ENCODE measurements at places on chromosomes 5 and 9.

DNA sequence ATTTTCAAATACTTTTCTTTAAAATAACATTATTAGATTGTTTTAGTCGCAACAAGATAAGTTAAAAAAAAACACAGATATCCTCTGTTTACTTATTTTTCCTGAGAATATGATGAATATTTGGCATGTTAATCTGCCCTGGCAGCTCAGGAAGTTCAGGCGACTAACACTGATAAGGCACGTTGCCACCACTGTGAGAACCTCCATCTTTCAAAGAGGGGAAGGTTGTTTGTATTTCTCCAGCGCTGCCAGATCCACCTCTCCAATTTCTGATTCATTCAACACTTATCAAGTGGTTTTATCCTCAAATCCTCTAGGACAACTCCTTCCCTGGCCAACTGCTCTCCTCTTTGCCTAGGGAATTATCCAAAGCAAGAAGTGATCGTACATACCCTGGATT lies 21.8 kb downstream of the CTNNAL1 start:
- no peak for DNase-seq

GRCh38 chr5:127858116-127858784 lies 155.1 kb downstream of the CCDC192 start:
- peak; percentile 62 for DNase-seq

GRCh38 chr5:63564789-63565188 lies 397.5 kb downstream of the HTR1A start:
- no peak for DNase-seq

- no peak for DNase-seq
Measured at GRCh38 chr5:57276353-57276752, 102.5 kb downstream of the GPBP1 start.

DNA sequence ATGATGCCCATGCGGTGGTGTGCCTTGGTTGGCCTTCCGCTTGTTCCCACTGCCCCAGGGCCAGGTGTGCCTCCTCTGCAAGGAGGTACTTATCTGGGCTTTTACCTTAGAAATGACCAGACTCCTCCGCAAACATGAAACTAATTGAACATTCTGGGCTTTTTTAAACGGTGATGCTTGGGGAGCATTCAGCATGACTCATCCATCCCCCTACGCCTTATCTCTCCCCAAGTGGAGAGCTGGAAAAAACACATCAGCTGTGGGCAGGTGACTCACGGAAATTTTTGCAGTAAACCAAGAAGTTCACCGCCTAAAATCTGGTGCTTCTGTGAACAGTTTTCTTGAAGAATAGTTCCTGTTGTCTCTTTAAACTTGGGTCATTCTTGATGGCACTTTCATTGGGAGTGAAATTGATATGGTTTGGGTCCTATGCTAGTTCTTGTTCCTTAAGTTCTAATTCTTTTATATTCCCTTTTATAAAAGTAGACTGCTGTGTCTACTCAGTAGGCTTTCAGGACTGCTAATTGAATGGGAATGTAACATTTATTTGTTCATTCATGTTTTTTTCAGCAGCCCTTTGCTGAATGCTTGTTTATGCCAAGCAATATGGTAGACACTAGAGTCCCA lies 39.6 kb downstream of the SFXN1 start:
- DNase-seq: no peak

DNA sequence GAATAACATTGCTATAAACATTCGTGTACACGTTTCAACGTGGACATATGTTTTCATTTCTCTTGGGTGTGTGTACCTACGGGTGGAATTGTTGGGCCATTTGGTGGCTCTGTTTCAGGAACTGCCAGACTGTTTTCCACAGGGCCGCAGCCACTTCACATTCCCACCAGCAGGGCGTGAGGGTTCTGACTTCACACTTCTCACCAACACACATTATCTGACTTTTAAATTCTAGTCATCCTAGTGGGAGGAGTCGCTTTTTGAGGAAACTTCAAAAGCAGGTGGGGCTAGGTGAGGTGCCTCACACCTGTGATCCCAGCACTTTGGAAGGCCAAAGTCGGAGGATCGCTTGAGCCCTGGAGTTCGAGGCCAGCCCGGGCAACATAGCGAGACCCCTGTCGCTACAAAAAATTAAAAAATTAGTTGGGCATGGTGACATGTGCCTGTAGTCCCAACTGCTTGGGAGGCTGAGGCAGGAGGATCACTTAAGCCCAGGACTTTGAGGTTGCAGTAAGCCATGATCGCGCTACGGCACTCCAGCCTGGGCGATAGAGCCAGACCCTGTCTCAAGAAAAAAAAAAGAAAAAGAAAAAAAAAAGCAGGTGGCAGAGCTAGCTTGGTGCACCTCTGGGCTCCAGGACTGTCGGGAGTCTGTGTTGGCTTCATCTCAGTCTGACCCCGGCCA lies 28.5 kb downstream of the TSPAN17 start:
- peak; percentile 26 for DNase-seq

- DNase-seq: no peak
Measured at GRCh38 chr9:89497257-89497963, 503 bp downstream of the SEMA4D start.

- DNase-seq: peak; percentile 97
Measured at GRCh38 chr5:102341681-102342288, 45.7 kb upstream of the SLCO4C1 start.

GRCh38 chr5:149298163-149298562 lies 26.5 kb downstream of the AFAP1L1 start:
- no peak for DNase-seq

DNA sequence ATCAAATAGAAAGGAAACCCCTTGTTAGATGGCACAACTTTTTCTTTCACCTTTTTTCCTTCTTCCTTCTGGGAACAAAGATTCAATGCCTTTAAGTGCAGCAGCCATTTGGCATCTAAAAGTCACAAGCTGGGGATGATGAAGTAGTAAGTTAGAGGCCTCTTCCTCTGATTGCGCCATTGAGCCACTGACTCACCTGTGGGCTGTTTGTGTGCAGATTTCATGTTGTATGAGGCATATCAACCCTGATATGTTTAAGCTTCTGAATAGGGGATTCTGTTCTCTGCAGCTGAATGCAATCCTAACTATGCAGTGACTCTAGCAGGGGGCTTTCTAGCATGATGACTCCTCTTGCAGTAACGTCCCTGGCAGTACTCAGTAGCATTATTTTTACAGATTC lies 599.9 kb downstream of the CSNK1G3 start:
- DNase-seq: no peak

DNA sequence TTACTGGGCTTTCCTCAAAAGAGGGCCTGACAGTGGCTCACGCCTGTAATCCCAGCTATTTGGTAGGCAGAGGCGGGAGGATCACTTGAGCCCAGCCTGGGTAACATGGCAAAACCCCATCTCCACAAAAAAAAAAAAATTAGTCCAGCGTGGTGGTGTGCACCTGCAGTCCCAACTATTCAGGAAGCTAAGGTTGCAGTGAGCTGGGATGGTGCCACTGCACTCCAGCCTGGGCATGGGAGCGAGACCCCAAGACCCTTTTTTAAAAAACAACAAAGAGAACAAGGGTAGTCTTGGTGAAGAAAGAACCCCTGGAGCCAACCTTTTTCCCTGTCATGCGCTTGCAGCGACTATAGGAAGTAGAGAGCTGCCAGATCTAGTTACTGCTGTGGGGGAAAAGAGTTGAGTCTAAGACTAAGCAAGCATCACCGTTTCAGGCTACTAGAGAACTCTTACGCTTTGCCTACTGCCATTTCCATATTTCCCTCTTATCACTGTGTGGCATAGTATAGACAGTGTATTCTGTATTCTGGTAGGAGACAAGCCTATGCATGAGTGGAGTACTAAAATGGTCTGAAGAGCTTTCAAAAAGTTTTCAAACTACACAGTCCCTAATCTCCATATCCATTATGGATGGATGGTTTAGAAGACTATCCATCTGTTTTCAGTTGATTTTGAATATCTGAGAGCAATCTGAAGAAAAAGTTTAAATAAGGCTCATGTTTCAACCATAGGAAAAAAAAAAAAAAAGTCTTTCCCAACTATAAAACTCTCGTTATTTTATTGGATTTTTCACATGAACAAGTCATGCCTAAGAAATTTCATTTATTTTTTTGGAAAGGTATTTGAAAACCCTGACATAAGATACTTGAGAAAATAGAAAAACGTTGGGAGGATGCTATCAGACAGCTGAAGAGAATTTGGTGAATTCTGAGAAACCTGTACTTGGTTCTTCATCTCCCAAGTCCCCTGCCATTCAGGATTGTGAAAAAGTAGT lies 2.6 kb downstream of the C9orf40 start:
- DNase-seq: no peak

DNA sequence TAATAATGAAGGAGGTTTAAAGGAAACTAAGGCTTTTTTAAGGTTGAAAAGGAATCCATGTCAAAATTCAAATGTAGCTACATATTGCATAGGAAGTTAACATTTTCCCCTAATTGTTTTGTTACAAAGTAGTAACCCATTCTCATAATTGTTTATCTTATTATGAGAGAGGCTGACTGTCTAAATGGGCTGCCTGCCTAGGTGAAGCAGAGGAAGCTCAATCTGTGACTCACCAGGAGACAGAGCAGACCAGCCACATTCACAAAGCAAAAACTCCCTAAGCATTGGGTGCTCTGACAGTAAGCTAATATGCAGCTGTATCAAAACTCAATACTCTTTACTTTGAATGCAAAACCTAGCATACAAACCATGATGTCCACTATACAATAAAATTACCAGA lies 208.5 kb downstream of the ROR2 start:
- no peak for DNase-seq

GRCh38 chr5:84273517-84273883 lies 111.2 kb downstream of the EDIL3 start:
- no peak for DNase-seq

DNA sequence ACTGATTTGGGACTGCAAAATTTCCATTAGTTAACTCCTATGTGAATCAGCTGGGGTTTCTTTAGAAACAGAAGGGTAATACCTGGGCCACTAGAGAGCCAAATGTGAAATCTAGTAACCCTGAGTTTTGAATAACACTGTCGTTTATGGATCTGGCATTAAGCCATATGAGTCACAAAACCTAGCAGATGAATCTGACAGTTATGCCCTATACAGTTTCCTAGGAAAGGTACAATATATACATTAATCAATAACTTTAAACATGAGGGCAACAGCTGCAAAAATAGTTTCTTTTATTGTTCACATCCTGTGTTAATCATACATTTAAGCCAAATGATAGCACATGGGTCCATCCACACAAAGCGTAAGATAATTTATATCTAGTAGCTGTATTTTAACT lies 56.9 kb downstream of the PAM start:
- peak; percentile 47 for DNase-seq

GRCh38 chr5:139804800-139805397 lies 9.3 kb downstream of the PSD2 start:
- DNase-seq: no peak

GRCh38 chr5:15991586-15991985 lies 188.0 kb downstream of the MARCHF11 start:
- no peak for DNase-seq

DNA sequence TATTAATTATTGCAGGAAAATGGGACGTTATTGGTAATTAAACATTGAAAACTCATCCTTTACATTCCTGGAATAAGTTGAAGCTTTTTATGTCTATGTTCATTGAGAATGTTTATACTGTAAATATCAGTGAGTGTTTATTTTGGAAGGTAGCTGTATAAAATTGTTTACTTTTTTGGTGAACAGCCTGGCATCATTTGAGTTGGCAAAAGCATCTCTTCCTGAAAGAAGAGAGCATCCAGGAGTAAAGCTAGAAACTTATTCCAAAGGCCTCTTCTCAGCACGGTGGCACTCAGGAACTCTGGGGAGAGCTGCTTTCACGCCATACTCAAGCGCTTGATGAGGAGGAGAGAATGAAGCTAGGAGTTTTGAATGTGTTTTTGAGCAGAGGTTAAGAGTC lies 79.9 kb downstream of the GAPVD1 start:
- DNase-seq: no peak

DNA sequence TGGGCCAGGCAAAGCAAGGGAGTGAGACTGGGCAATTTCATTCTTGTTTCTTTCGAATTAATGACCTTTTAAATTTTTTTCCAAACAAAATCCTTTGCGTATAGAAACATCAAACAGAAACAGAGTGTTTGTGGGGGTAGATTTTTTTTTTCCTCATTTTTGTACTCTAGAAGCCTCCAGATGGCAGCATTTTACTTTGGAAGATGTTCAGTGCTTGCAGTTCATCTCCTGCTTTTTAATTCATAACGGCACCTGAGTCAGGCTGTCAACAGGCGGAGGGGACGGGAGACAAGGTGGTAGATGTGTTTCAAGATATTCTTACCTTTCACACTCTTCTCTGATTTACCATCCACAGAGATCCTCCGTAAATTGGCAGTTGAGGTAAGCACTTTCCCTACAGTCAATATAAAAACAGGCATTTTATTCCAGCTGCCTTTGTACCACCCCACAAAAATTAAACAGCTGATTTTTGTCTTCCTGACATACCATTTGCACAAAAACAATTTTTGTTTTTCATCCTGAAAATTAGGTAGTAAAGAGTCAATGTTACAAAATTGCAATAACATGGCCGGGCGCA lies 99.5 kb upstream of the FBXL17 start:
- DNase-seq: peak; percentile 67

DNA sequence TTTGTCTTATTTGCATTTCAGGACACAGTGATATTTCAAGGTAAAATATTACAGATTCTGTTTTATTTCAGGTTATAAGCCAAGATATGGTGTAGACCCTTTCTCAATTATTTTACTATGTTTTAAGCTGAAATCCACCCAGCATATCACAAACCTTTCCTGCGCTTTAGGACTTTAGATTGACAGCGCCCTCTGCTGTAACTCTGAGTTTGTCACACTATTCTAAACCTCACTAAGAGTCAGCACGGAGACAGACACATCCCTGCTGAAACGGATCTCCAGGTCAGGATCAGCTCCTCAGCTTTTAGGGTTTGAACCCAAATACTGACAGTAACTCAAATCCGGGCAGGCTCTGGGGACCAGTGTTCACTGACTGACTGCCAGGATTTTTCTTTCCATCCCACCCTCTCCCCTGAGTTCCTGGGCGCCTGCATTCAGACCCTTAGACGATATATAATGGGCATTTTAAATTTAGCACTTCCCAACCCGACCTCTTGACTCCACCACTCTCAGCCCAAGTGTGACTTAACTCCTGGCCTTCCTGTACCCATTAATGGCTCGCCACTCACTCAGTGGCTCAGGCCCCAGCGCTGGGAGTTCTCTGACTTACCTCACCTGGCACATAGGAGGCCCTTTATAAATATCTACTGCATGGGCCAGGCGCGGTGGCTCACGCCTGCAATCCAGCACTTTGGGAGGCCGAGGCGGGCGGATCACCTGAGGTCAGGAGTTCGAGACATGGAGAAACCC lies 33.5 kb downstream of the TLX3 start:
- DNase-seq: peak; percentile 35

DNA sequence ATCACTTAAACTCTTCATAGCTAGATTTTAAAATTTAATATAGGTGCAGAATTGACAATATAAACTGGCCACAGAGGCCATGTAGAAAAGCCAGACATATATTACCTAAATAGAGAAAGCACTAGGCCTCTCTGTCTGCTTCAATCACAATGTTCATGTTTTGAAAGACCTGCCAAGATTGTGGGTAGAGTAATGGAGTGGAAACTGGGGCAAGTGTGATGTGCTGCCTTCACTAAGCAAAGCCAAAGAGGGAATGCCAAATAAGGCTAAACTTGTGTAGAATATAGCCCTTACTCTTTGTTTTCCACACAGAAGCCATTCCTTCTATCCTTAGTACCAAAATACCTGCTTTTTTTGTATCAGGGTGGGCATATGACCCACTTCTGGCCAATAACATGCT lies 15.1 kb upstream of the ISOC1 start:
- no peak for DNase-seq

All from NCI-H524 (cell line).